GM12892 (cell line): ENCODE measurements at places on chromosomes 16 and 17.

- DNase-seq = no peak
Observed at GRCh38 chr16:16093628-16094332, 129.5 kb downstream of the ABCC6 start.

GRCh38 chr16:27205423-27206065 lies 2.2 kb downstream of the KDM8 start:
- no peak for DNase-seq

DNA sequence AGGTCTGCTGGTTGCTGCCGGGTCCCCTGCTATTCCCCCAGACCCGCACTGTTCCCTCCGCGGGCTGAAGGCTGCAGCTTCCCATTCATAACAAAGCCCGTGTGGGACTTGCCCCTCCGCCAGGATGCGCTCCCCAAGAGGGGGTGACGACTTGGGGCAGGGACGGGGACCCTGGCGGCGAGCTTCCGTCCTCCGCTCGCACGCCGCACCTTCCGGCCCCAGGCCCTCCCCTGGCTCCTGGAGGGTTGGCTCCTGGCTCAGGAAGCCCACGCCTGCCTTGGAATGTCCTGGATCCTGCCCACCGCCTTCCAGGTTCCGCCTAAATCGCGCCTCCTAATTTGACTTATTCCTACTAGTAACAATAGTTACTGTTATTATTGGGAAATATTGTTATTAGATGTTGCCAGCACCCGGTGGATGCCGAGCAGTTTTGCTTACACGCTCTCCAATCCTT lies 1.1 kb upstream of the TFAP4 start:
- DNase-seq = peak; percentile 58

- DNase-seq = no peak
Observed at GRCh38 chr16:89013111-89013510, 36.1 kb upstream of the CBFA2T3 start.

DNA sequence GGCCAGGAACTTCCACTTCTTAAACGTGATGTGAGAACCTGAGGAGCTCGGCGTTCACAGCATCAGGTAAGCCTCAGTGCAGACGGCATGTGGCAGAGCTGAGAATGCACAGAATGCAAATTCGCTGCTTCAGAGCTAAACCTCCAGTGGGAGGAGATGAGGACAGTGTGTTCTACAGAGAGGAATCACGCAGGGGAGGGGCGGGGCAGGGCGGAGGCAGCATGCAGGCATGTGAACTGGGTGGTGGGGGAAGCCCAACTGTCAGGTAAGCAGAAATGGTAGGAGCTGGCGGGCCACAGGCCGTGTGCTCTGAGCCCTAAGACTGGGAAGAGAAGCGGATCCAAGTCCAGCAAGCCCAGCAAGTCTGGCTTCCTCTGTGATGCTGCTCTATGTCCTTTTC lies 94.7 kb downstream of the ZNF778 start:
- no peak for DNase-seq

DNA sequence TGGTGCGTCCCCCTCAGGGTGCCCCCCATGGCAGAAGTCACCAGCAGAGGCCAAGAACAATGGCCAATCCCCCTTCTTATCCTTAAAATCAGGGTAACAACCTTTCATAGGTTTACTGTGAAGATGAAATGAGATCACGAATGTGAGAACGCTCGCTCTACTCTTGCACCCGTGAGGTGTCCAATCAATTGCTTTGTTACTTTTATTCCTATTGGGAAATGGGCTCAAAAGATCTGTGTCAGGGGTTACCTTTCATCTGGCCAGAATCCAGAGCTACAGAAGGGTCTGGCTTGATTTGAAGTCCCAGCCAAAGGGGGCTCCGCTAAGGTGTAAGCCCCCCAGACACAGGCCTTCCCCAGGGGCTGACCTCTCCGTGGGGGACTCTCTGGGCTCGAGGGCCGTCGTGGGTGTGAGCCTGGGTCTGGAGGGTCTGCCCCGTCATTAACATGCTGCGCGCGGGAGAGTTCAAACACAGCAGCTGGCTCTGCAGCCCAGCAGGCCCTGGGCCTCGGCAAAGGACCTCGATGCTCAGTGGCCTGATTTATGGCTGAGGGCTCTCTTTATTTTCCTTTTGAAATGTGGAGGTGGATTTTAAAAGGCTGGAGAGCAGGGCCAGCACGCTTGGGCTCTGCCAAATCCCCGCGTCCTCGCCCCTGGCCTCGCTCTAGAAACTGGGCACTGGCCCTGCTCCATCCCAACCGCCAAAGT lies 10.4 kb downstream of the ABR start:
- no peak for DNase-seq

DNA sequence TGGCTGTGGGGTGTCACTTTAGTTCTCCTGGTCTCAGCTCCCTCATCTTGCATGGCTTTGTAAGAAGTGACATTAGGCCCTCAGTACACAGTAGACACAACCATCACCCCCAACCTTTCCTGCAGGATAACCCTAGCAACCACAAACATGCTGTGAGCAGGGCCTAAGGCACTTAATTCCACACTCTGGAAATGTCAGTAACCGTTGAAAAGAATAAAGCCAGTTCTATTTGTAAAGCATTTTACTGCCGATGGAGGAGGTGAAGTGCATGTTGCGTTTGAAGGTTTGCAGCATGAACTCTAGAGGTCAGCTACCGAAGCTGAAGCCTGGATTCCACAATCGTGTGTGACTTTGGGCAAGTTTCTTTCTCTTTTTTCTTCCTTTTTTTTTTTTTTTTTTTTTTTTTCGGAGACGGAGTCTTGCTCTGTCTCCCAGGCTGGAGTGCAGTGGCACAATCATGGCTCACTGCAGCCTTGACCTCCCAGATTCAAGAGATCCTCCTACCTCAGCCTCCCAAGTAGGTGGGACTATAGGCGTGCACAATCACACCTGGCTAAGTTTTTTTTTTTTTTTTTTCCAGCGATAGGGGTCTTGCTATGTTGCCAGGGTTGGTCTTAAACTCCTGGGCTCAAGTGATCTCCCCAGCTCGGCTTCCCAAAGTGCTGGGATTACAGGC lies 26.1 kb upstream of the TOB1 start:
- no peak for DNase-seq

- DNase-seq = no peak
Observed at GRCh38 chr17:18018411-18018921, 20.5 kb downstream of the ATPAF2 start.
